ENCODE measurements at places on chromosomes 7 and 10.

DNA sequence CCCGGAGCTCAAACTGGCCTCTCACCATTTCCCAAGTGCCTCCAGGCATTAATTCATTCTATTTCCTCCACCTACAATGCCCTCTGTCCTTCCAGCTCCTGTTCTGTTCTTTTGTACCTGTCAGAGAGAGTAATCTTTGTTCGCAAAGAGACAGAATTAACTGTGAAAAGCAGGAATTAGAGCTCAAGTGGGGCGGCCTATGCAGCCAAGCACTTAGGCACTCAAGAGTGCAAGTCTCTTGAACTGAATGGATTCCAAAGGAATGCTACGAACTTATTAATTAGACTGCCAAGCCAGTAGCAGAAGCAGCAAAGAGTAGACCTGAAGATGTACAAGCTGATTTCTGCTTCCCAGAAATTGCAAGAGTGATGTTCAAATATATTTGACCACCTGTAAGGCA is 338.3 kb upstream of the AUTS2 start:
- DNase-seq, result no peak

- peak; percentile 74 for DNase-seq
These were observed at the start of gene HECTD2 for GRCh38 chr10:91409869-91410637. Gene HECTD2 (plus strand): TSS chr10:91410344. CDS start chr10:91410439, 95 bp downstream.

GRCh38 chr7:112201839-112202238 is 4.4 kb downstream of the DOCK4 start:
- DNase-seq, result no peak

GRCh38 chr10:7038416-7038815 is 372.4 kb downstream of the SFMBT2 start:
- DNase-seq, result no peak

GRCh38 chr7:133358708-133359107 is 105.8 kb downstream of the EXOC4 start:
- no peak for DNase-seq

GRCh38 chr10:48470893-48471805 is 133.7 kb downstream of the ARHGAP22 start:
- peak; percentile 95 for DNase-seq

- DNase-seq, result no peak
These were observed 46.6 kb downstream of the BTRC start for GRCh38 chr10:101400585-101400984.

DNA sequence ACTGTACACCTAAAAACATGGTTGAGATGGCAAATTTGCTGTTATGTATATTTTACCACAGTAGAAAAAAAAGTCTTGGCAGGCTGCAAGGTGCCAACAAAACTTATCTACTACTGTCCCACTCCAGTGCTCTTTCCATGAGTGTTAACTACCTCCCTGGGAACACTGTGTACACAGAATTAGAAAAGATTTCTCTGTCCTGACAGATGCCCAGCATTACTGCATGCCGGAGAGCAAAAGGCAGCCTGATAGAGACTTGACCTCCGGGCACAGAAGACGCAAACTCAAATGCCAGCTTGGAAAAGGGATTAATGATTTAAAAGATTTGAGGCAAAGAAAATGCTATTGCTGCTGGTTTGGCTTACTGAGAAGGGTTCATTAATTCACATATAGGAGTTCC is 228.8 kb downstream of the TMEM178B start:
- DNase-seq, result no peak

GRCh38 chr7:69696686-69697685 is 98.7 kb downstream of the AUTS2 start:
- no peak for DNase-seq

DNA sequence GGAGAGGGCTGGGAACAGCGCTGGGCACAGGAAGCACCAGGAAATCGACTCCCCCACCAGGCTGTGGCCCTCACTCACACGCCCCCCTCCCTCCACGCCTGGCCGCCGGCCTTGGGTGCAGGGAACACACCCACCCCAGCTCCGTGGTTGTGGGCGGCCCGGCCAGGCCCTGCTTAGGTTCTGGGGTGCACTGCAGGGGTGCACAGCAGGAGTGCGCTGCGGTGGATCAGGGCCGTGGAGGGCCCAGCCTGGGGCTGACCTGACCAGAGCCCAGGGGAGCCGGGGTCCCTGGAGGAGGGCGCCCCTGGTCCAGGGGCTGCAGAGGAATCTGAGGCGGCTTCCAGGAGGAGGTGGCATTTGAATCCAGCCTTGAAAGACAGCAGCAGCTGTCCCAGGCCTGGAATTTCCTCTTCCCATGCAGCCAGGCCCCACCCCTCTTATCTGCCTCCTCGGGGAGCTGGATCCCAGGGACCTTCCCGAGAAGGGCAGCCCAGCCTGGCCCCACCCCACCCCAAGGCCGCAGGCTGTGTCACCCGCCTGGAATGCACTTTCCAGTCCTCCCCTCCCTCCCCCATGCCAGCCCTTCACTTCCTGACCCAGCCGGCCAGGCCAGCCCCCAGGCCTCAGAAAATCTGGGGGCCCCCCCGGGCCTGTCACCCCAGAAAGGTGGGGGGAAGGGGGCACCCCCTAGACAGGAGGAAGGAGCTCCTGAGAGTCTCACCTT is 18.4 kb upstream of the PDGFA start:
- DNase-seq, result peak; percentile 87
